M059J (cell line): ENCODE measurements at places on chromosomes 2 and 18. TPM values are rescaled to one million over a fixed set of nuclear protein-coding genes. Genes with fewer than 3 reads are reported as not detected.

Gene BMP10
- total RNA-seq = not detected in 2 replicates

Gene GAREM1
- total RNA-seq = 0.02 and 0.17 TPM in 2 replicates

Gene GEN1
- 7.1 and 11.3 TPM in 2 replicates for total RNA-seq

Gene BUB1
- 68.2 and 82.4 TPM in 2 replicates for total RNA-seq

Gene MALT1
- total RNA-seq = 92.5 and 116 TPM in 2 replicates
